ENCODE measurements at places on chromosomes 5 and 9.
A peak's percentile ranks its signal among the peaks of the same experiment; 100 is the strongest.

GRCh38 chr9:91678807-91679580, 255.4 kb upstream of the NFIL3 start:
- DNase-seq: no peak

- no peak for DNase-seq
Observed at GRCh38 chr5:134136221-134136631, 21.7 kb downstream of the TCF7 start.

DNA sequence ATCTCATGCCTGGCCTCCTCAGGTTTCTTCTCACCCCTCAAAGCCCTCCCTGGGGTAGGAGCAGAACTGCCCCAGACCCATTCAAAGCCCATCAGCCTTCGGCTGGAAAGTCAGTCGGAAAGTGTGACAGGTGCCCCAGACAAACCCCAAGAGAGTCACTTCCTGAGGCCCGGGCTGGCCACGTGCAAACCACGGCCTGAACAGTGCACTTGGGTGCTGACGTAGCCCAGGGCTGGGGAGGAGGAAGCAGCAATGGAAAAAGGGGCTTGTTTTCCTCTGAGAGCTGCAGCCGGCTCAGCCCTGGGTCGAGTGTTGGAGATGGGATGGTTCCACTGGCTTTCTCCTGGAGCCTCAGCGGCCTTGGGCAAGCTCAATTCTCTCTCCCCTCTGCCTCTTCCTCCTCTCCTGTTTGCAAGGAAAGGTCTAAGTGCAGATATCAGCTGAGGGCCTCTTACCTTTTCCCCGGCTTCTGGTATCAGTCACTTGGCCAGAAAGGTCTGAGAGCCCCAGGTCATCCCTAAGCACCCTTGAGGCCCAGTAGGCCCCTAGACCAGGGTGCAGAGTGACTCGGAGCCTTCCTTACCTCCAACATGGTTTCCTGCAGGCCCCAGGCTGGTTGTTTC, 5.9 kb upstream of the EGR1 start:
- DNase-seq: no peak

DNA sequence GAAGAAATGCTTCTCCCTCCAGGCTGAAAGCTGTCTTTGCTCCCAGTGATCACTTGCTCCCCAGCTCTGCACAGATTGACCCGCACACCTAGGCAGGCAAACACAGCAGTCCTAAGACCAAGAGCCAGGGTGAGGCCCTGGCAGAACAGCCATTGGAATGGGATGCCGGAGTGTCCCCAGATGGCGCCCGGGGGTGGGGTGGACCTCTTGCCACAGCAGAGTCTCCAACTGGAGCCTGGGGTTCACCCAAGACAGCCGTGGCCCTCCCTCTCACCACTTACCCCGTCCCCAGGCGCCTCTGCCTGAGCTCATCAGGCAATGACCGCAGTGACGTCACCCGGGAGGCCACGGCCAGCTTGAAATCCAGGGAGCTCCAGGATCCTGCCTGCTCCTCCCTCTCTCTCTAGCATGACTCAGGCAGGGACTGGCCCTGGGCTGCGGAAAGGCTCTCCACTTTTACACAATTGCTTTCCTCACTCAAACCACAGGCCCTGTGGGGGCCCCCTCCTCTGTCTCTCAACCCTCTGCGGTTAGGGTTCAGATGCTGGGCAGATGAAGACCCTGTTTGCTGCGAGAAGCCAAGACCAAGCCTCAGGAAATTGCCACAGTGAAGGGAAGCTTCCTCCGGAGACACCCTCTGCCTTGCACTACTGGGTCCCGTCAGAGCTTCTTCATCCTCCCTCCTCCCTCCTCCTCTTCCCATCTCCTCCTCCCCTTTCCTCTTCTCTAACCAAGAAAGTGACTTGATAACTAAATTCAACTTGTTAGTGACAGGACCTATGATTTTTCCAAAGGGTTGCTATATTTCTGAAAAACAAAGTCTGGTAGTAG, 24.3 kb upstream of the PTGES start:
- DNase-seq: peak; percentile 72

GRCh38 chr5:180618829-180619562, 27.7 kb upstream of the SCGB3A1 start:
- peak; percentile 45 for DNase-seq

DNA sequence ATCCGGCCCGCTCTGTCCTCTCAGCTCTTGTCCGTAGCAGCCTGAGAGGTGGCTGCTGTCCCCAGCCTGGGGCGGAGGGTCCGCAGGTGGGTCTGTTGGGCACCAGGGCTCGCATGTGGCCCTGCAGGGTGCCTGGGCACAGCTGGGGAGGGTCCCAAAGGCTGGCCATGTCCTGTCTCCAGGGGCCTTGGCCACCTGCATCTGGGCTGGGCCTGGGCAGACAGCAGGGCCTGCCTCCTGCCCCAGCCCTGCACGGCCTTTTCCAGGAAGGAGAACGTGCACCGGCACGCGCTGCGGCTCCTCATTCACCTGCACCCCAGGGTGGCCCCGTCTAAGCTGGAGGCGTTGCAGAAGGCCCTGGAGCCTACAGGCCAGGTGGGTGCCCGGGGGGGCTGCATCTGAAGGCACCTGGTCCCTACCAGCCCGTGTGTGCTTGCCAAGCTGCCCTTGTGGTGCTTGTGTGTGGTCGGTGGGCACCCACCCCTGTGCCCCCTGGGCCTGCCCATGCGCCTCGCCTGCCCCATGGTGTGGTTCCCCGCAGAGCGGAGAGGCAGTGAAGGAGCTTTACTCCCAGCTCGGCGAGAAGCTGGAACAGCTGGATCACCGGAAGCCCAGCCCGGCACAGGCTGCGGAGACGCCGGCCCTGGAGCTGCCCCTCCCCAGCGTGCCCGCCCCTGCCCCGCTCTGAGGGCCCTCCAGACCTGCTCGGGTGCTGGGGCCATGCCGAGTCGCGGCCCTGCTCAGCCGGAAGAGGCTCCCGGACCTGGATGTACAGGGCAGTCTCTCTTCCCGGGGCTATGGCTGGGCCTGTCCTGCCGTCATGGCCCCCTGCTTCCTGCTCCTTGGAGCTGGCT, 5.1 kb upstream of the TOR4A start:
- DNase-seq: no peak

- DNase-seq: no peak
Observed at GRCh38 chr9:36101916-36102741, 34.4 kb upstream of the GLIPR2 start.

- no peak for DNase-seq
Observed at GRCh38 chr9:2213830-2214468, 198.8 kb downstream of the SMARCA2 start.

- DNase-seq: no peak
Observed at GRCh38 chr5:32479096-32479495, 34.6 kb upstream of the ZFR start.

GRCh38 chr9:128485414-128485855, 19.1 kb upstream of the GLE1 start:
- no peak for DNase-seq

DNA sequence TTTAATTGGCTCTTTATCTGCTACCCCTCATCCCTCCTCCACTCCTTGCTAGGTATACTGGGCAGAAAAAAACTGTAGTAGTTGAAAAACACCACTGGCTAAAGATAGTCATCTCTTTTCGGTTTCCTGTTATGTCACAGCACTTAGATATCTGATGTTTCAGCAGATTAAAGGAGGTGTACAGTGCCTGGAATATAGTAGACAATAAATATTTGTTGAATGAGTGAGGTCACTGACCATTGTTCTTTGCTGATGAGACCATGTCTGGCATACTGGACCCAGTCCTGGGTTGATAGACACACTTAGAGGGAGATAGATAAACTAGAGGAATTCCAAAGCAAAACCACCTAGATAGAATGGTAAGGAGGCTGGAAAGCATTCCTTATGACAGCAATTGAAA, 3.2 kb downstream of the GRPEL2 start:
- DNase-seq: no peak

DNA sequence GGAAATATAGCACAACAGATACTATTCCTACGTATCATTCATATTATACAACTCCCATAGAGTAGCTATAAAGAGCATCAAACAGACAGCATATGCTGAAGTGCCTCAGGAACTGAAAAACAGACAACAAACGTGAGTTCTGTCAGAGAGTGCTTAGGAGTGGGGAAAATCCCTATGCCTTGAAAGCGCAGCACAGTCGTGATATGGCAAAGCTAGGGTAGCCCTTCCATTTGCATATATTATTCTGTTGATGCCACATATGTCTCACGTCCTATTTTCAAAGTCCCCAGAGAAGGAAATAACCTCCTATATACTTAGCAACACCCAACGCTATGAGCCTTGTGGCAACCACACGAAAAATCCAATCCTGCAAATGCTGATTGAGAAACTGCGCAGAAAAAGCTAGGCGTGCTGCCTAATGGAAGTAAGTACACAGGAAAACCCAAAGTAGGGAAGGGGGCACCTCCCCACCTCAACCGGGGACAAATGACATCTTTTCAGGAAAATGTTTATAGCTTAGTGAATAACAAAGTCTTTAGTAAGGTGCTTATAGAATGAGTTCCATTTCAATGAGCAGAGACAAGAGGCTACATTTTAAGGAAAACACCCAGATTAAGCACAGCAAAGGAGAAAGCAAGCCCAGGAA, 105.1 kb downstream of the MED10 start:
- no peak for DNase-seq

- DNase-seq: no peak
Observed at GRCh38 chr5:151253605-151253950, 593 bp downstream of the GM2A start.

- DNase-seq: no peak
Observed at GRCh38 chr9:90821697-90822096, 20.1 kb downstream of the SYK start.

- DNase-seq: no peak
Observed at GRCh38 chr5:42676362-42676761, 80.3 kb upstream of the CCDC152 start.

GRCh38 chr5:90809311-90810056, 250.9 kb downstream of the ADGRV1 start:
- no peak for DNase-seq

GRCh38 chr9:35487081-35487480, 2.8 kb upstream of the RUSC2 start:
- no peak for DNase-seq

DNA sequence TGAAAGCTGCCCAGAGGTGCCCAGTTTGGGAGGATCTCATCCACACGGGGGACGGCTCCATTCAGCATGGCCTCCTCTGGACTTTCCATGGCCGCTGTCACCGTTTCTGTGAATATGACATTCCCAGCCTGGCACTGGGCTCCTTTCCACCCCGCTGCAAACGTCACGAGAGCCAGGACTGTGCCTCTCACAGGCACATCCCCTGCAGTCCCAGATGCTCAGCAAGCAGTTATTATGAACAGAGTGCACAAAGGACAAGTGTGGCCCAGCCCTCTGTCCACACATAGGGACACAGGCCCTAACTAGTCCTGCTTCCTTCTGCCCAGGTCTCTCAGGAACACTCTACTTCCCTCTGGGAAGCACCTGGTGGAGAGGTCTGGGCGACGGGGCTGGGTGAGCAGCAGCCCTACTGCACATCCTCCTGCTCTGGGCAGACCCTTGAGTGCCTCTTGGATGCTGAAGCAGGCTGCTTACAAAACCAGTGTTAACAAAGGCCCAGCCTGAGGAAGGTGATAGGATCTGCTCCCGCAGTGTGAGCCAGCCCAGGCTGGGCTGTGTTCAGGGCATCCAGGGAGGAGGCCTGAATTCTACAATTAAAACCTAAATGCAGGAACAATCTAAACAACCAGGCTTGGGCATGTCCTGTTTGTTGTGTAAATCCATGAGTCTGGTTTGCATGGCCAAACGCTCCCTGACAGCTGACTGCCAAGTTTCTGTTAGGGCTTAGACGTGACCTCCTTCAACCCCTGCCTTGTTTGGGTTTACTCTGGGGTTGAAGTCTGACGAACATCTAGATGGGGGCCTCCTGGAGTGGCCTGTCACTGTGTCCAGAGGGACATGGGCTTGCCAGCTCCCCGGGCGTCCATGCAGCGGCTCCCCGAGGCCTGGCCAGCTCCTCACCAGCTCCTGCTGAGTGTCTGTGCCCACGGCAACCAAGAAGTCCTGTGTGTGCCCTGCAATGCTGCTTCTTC, 269.8 kb downstream of the GADD45G start:
- DNase-seq: no peak

GRCh38 chr5:5979761-5980537, 398.4 kb downstream of the MED10 start:
- no peak for DNase-seq

- no peak for DNase-seq
Observed at GRCh38 chr5:22918511-22918910, 65.4 kb upstream of the CDH12 start.

DNA sequence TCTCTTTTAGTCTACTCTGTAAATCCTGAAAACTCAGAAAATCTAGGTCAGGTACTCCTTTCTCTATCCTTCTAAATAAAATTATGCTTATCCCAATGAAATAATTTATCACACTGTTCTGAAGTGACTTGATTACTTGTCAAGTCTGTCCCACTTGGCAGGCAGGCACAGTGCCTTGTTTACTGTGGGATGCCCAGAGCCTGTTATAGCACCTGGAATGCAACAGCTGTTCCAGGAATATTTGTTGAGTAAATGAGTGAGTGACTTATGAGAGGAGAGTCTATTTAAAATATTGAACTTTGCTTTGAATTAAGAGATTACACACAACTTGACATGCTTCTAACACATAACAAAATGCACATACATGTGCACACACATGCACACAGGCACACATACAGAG, 130.0 kb downstream of the MPDZ start:
- no peak for DNase-seq

GRCh38 chr9:70049236-70049635, 5.6 kb downstream of the MAMDC2 start:
- DNase-seq: peak; percentile 42

DNA sequence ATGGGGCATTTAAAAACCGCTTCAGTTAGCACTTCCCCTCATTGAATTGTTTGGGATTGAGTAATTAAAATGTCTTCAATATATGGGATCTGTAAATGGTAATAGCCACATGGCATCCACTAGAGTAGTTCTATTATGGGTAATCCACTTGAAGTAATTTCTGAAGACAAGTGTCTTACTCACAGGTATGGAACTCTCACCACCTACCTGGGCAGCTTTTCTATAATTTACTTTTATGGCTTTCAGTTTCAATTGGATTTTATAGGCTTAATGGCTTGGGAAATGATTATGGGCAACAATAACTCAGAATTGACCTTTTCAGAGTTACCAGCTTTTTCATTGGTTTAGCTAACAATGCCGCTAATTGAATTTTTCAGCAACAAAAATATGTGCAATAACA, 597.9 kb downstream of the PTPRD start:
- no peak for DNase-seq

GRCh38 chr5:57097526-57097925, 76.3 kb upstream of the GPBP1 start:
- DNase-seq: no peak

GRCh38 chr5:92907938-92908606, 672.9 kb downstream of the NR2F1-AS1 start:
- DNase-seq: no peak

Data from SK-N-DZ (cell line).